ENCODE measurements at places on chromosomes 5 and 9.
A peak's percentile ranks its signal among the peaks of the same experiment; 100 is the strongest.

- no peak for DNase-seq
Measured at GRCh38 chr9:77731930-77732329, 83.8 kb upstream of the GNA14 start.

- DNase-seq, result no peak
Measured at GRCh38 chr9:126617003-126617822, 3.5 kb downstream of the LMX1B start.

DNA sequence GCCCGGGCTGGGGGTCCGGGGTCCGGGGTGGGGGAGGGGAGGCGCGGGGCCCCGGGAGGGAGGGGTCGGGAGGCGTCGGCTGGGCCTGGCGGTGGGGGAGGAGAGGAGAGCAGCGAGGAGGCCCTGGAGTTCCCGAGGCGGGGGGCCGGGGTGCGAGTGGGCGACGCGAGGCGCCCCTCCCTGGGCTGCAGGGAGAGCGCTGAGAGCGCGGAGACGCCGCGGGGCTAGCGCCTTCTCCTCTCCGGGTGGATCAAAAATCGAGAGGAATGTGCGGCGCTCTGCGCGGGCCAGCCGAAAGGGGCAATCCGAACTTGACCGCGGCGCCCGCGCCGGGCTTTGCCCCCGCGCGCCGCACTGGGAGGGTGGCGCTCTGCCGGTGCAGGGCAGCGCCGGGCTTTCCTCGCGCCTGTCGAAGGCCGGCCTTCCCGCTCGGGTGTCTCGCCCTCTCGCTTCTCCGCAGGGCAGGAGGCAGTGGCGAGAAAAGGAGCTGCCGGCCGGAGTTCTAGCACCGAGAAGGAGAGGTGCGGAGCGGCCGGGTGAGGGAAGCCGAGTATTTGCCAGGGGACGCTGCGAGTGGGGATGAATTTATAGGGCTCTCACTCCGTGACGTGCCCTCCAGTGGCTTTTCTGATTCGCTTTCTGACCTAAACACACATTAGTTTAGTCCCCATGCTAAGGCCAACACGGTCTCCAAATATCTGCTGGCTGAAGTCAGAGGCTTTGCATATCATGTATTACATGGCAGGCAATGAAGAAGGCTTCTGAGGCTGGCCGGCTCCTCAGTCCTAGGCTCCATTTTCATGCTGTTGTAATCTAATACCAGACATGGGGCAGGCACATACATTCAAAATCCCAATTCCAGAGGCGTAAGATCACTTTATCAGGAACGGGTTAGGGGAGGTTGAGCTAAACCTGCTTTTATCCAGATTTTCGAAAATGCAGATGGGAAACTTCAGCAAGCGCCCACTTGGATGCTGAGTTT lies 503 bp upstream of the GDNF start:
- DNase-seq, result peak; percentile 84

- peak; percentile 97 for DNase-seq
Measured at GRCh38 chr5:14142827-14143545, at the start of gene TRIO. Gene TRIO, plus strand, starts transcription at chr5:14143342. Its CDS starts 384 bp downstream, at chr5:14143726.

DNA sequence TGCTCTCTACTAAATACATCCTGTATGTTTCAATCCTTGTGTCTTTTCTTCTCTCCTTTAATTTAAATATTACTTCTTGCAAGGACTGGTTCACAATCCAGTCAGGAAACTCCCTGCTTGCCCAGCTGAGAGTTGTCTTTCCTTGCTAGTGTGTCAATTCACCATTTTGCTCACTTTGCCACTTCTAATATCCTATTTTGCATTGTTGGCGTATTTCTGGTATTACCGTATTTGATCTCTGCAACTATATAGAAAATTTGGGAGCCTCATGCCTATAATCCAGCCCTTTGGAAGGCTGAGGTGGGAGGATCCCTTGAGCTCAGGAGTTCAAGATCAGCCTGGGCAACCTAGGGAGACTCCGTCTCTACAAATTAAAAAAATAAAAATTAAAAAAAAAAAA lies 90.5 kb upstream of the TTC23L start:
- no peak for DNase-seq

DNA sequence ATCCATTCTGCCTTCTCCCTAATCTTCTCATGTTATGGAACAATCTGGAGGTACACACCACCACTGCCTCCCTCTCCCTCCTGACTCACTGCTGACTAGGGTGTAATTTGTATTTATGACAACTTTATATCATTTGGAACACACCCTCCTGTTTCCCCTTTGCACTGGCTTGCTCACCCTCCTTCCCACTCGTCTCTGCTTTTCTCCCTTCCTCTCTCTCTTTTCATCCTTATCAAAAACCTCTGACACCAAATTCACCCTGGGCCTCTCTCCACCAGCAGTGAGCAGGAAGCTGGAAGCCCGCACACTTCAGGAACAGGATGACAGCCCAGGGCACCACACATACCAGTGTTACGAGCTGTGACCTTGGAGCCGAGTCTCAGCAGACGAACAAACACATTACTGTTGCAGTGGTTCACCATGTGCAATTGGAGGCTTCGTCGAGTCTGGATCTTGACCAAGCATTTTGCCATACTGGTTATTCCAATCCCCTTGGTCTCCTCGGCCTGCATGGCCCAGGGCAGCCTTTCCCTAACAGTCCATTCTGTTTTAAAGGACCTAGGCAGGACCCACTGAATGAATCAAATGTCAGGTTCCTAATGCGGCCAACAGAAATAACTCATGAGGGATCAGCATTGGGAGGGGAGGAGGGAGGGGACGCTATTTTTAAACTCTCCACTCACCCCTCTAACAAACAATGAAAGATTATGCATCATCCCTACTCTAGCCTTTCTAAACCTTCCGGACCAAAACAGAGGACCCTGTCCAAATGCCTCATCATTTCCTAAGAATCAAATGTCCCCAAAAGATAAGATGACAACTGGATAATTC lies 203.9 kb upstream of the RASEF start:
- DNase-seq, result peak; percentile 88

- no peak for DNase-seq
Measured at GRCh38 chr9:68685770-68686169, 19.3 kb upstream of the PIP5K1B start.
